ENCODE measurements at places on chromosomes 2 and 18.

- DNase-seq, result no peak
Measured at GRCh38 chr2:222127660-222128059, 171.1 kb downstream of the PAX3 start.

DNA sequence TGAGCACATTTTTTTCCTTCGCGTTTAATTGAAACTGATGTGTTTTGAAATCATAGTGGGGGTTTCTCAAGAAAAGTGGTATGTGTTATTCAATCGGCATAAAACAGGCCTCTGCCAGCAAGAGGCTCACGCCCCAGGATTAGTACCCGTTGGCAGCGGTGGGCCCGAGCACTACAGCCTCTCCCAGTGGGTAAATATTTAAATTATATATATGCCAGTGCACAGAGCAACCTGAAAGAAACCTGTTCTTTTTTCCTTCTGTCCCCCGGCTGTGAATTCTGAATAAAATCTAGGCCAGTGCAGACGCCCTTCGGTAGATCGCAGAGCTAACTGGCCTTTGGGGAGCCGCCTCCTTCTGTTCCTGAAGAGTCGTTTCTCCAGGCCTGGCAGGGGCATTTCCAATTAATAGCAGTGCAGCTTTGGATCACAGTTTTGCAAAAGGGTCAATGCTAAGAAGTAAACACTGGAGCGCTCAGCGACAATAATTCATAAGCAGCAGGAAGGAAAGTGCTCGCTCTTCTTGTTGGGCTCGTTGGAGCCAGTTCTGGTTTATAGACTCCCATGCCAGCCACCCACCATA, 202.8 kb upstream of the SALL3 start:
- no peak for DNase-seq

DNA sequence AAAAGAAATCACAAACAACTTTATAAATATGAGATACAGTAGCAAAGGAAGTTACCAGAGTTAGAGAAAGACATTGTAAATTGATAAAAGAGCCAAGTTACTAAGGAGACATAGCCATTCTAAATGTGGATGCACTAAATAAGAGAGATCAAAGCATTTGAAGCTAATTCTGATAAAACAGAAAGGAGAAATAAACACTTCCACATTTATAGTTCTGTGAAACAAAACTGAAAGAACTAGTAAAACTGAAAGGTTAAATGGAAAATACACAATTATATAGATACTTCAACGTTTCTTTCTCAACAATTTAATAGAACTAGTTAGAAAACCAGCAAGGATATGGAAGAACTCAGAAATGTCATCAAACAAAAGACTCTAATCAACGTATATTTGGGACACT, 309.0 kb upstream of the CDH2 start:
- DNase-seq, result no peak

- no peak for DNase-seq
Measured at GRCh38 chr2:48161628-48162027, 255.3 kb upstream of the FBXO11 start.

GRCh38 chr18:49655266-49656072, 93.6 kb downstream of the LIPG start:
- no peak for DNase-seq

DNA sequence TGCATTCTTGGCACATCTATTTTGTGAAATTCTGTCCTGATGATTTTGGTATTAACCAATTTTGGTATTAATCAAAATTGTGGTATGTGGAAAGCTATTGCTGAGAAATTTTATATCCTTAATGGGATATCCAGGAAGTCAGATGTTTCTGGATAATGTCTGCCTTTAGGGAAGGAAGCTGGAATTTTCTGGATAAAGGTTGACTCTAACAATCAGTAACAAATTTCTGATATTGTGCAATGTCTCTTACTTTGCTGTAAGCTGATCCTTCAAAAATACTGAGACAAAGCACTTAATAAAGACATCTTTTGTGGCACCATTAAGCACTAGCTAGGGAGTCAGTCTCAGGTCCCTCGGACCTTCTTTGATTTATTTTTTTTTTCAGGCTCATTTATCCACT, 100.8 kb upstream of the UGP2 start:
- no peak for DNase-seq

DNA sequence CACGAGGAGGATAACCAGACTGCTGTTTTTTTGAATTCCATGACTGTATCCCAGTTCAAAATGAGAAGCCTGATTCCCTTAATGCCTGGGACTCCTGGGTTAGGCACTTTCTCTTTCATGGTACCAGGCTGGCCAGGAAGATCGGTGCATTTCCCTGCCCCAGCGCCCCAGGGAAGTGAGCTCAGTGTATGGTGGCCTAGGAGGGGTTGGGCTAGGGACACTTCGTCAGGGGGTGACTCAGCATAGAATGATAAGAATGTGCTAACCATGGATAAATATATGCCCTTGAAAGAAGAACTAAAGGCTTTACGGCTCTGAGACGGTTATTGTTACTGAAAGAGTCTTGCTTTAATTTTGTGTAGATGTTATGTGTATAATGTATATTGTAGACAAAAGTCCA, 27.5 kb upstream of the FAM237A start:
- peak; percentile 86 for DNase-seq

DNA sequence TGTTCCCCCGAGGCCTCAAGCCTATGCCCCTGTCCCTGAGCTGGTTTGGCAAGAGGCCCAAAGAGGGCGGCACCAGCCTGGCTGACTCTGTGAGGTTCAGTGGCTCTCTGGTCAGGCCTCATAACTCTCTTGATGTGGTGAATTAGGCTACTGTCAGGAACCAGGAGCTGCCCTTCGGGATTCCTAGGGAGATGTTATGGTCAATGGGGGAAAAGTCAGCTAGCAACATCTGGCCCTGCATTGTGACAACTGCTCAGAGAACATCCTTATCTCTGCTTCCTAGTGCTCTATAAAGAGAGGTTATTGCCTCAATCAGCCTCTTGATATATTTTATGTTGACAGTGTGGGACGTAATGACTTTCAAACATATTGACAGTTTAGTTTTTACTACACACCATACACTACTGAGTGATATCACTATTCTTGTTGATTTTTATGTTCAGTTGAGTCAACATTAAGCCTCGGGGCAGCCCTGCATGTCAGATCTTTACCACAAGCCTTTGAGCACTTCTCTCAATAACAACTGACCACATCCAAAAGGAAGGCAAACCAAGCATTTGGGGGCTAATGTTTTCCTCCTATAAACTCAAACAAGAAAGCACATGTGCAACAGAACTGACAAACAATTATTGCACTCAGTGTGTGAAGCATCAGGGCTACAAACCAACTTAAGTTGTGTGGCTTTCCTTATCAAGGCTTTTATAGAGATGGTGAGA, 448.3 kb upstream of the SLC14A2 start:
- peak; percentile 62 for DNase-seq

DNA sequence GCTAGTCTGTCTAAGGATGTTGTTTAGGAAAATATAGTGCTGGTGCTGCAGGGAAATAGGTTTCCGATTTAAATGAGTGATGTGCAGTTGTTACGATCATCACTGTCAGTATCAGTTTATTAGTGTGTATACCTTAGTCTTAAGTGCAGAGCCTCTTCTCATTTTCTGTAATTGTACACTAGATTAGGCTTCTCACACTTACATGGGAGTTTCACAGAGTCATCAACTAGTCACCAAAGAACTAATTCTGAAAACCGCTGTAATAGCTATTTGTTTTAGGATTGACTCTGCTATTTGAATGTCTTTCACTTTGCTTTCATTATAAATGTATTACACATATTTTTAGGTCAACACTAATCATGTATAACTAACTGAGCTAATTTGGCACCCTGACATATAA, 99.8 kb upstream of the ZEB2 start:
- DNase-seq, result no peak

- DNase-seq, result no peak
Measured at GRCh38 chr2:120390381-120391055, 44.6 kb downstream of the INHBB start.

DNA sequence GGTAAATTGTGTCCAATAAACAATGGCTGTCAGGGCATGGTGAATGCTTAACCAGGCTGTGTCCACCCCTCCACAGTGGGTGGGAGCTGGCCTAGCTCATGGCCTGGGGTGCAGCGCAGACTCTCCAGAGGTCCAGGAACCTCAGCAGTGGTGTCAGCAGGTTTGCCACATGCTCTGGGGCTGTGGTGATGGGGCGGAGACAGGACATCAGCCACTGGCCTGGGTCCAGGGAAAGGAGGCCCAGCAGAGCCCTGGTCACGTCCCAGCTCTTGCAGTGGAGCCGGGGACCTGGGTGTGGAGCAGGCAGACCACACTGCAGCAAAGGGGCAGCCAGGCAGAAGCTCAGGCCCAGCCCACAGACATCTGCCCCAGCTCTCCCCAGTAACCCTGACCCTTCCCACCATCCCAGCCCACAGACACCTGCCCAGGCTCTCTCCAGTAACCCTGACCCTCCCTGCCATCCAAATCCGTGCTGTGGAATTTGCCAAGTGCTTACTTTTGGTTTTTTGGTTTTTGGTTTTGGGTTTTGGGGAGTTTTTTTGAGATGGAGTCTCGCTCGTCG, 13.8 kb upstream of the KIF1A start:
- no peak for DNase-seq

DNA sequence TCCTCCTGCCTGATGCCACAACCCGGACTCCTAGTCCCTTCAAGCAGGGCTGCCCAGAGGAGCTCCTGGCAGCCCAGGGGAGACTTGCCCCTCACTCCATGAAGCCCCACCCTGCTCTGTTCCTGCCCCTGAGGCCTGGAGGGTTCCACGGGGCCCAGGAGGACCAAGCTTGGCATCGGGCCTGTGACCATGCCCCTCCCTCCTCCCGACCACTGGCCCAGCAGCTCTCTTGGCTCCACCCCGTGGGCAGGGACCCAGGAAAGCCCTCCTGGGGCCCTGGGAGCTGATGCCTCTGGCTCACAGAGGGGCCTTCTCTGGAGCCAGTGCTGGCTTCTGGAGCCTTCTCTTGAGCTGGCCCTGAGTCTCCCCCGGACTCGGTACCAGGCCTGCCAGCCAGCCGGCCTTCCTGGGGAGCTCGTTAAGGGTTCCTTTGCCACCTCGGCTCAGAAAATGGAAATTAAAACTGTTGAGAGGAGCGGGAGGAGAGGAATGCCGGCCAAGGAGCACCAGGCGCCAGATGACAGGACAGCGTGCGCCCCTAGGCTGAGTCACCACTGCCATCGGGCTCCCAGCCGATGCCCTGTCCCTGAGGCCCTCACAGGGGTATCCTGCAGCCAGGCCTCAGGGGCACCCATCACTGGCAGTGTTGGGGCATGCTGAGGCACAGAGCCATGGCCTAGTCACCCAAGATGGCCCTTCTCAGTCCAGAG, 40.6 kb upstream of the SNED1 start:
- no peak for DNase-seq

DNA sequence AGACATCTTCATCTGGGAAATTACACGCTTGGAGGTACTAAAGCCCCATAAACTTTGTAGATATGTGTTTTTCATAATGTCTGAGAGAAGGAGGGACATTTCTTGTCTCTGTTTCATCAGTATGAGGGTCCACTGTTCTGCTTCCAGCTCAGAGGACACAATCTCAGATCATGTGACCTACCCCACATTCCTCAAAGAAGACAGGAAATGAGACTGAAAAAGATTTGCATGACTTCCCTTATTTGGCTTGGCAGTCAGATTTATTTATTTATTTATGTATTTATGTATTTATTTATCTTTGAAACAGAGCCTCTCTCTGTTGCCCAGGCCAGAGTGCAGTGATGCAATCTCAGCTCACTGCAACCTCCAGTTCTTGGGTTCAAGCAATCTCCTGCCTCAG, 463.7 kb upstream of the RGPD4 start:
- no peak for DNase-seq

DNA sequence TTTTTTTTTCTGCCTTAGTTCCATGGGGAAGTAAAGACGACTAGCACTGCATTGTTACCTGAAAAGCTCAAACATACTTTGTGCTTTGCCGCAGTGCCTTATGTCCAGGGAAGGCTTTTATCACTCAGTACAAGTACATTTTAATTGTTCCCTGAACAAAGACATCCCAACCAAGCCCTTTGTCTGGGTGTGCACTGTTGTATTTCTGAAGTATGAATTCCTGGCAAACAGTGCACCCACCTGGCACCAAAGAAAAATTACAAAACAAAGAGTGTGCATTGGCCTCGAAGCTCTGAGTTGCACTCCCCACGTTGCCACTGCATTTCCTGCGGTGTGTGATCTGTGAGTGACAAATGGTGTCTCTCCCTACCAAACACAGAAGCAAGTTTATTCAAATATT, 858.5 kb upstream of the PIK3C3 start:
- DNase-seq, result peak; percentile 50

- no peak for DNase-seq
Measured at GRCh38 chr18:10604182-10604581, 78.4 kb downstream of the NAPG start.

- peak; percentile 13 for DNase-seq
Measured at GRCh38 chr2:70777450-70777849, 9.4 kb upstream of the ADD2 start.

GRCh38 chr2:231464576-231465540, 574 bp upstream of the NCL start:
- peak; percentile 29 for DNase-seq

- no peak for DNase-seq
Measured at GRCh38 chr2:191087311-191087710, 63.5 kb downstream of the STAT4 start.

DNA sequence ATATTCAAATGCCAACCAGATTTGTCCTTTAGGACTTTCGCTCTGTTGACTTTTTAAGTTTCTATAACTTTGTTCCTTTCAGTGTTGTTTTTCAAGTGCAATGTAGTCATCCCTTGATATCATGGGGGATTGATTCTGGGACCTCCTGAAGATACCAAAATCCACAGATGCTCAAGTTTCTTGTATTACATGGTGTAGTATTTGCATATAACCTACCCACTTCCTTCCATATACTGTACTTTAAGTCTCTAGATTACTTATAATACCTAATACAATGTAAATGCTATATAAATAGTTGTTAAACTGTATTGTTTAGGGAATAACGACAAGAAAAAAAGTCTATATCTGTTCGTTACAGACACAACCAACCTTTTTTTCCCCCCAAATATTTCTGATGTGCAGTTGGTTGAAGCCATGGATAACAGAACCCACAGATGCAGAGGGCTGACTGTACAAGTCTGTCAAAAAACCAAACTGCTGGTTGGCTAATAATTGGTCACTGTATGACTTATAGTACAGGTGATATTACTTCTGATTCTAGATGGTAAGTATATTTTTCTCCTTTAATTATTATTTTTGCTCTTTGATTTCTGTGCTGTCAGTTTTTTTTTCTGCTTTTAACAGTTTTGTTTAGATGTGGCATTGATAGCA, 201.7 kb upstream of the STON1 start:
- no peak for DNase-seq

Measured in ELR (cell line).